Tracheal epithelial cell (primary cell): ENCODE measurements at places on chromosomes 5 and 9. TPM values are rescaled to one million over a fixed set of nuclear protein-coding genes. Genes with fewer than 3 reads are reported as not detected.

Gene HNRNPAB
- 45.0 and 50.1 TPM in 2 replicates for total RNA-seq

Gene IRGM
- total RNA-seq = not detected in 2 replicates

Gene SPINK4
- total RNA-seq = not detected in 2 replicates

Gene BICD2
- 114 and 128 TPM in 2 replicates for total RNA-seq

Gene SMU1
- total RNA-seq = 34.2 and 39.0 TPM in 2 replicates

Gene GRM6
- total RNA-seq = not detected in 2 replicates

Gene AHRR
- total RNA-seq = 0.43 and 0.72 TPM in 2 replicates

Gene PCDHGB1
- 0.21 and 0.24 TPM in 2 replicates for total RNA-seq

Gene C5orf34
- 0.85 and 1.4 TPM in 2 replicates for total RNA-seq

Gene LTC4S
- 1.1 TPM in 1 of 2 replicates, not detected in the other for total RNA-seq

Gene INSL4
- total RNA-seq = not detected in 2 replicates

Gene TMEM232
- total RNA-seq = 1.4 and 1.5 TPM in 2 replicates

Gene GLT6D1
- not detected in 2 replicates for total RNA-seq

Gene DMRT2
- 0.24 and 1.1 TPM in 2 replicates for total RNA-seq

Gene SPAG8
- under 0.01 TPM in 1 of 2 replicates, not detected in the other for total RNA-seq

Gene SOHLH1
- not detected in 2 replicates for total RNA-seq
